ENCODE measurements at places on chromosomes 3 and 15. TPM values are rescaled to one million over a fixed set of nuclear protein-coding genes. Genes with fewer than 3 reads are reported as not detected.

GRCh38 chr15:39504808-39505207, 76.1 kb upstream of the THBS1 start:
- H3K4me1 ChIP-seq = no peaks in the 10 kb centered on the region
- no peak for DNase-seq
- H3K27ac ChIP-seq = no peak overlapping the region
- no peaks in the 10 kb centered on the region for H3K27me3 ChIP-seq

Gene CCR8
- not detected for total RNA-seq

DNA sequence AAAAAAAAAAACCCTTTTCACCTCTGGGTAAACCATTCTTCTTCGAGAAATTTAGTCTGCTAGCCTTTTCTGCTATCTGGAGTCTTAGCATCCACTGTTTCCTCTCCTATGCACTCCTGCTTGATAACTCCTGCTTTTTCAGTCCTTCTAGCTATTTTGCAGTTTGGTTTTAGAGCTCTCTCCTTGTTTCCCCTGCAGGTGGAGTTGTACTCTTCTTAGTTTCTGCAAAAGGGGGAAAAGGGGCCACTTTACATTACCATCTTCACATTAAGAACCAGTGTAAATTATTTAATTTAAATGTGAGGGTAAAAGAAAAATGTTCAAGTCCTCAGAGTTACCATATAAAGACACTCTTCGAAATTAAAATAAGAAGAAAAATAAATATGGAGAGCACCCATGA, 23.6 kb upstream of the MYLK start:
- H3K4me1 ChIP-seq = no peaks in the 10 kb centered on the region
- no peak overlapping the region for H3K27ac ChIP-seq
- no peak for DNase-seq
- H3K4me3 ChIP-seq = no peak overlapping the region
- H3K36me3 ChIP-seq = no peaks in the 10 kb centered on the region

Gene GRIP2
- total RNA-seq = 0.22 TPM

- no peak overlapping the region for H3K4me3 ChIP-seq
- H3K27ac ChIP-seq = no peak overlapping the region
- DNase-seq = no peak
- peaks cover 14% of the 10 kb centered on the region for H3K36me3 ChIP-seq
- H3K27me3 ChIP-seq = no peaks in the 10 kb centered on the region
These were observed 20.5 kb downstream of the EXOSC7 start for GRCh38 chr3:44996556-44996969.

Gene CLDN16
- 0.38 TPM for total RNA-seq

DNA sequence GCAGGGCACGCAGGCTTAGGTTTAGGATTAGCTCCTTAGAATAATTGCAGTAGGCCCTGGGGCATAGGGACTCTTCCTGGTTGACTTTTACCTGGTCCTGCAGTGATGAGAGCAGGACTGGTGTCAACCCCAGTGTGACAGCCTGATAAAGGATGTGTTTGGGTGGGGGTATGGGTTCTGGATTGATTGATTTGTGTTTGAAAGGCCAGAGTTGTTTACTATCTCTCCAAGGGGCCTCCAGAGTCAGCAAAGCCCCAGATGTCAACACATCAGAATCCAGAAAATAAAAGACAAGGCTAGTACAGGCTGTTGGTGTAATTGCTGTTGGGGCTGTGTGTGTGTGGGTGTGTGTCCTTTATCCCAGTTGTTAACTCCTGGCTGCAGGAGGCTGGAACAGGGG, 122.3 kb downstream of the CHRNA7 start:
- no peaks in the 10 kb centered on the region for H3K36me3 ChIP-seq
- H3K4me1 ChIP-seq = no peaks in the 10 kb centered on the region
- DNase-seq = no peak
- H3K27ac ChIP-seq = no peak overlapping the region

GRCh38 chr3:149134575-149134974, 5.1 kb downstream of the HPS3 start:
- no peak overlapping the region for H3K27ac ChIP-seq
- H3K27me3 ChIP-seq = no peaks in the 10 kb centered on the region
- peaks cover 36% of the 10 kb centered on the region for H3K4me1 ChIP-seq
- H3K4me3 ChIP-seq = no peak overlapping the region
- no peak for DNase-seq

DNA sequence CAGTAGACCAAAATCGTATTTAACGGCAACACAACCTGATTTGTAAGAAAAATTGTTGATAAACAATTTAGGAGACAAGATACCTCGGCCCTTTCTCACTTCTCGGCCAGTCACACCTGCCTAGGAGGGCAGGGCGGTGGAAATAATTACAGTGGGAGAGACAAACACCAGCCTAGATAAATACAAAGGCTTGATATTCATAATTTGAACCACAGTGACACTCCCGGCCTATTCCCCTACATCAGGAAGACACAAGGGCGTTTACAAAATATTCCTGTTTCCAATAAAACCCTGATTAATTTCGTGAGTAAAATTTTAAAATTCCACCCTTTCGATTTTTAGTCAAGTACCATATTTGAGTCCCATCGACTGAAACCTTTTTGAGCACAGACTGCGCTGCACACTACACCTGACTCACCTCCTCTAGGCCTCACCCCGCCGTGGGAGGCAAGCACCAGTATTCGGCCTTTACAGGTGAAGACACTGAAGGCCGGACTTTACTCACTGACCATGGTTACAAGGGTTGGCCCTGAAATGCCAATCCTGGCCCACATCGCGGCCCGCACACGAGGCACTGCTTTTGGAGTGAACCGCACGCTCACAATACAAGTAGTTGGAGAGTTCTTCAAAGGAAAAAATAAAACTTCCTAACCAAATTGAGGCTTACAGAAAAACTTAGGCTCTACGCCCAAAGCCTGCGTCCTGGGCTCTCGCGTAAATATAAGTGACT, 794 bp downstream of the ARPP19 start:
- no peaks in the 10 kb centered on the region for H3K36me3 ChIP-seq
- no peaks in the 10 kb centered on the region for H3K27me3 ChIP-seq
- peak overlapping the region; percentile 62 for H3K4me3 ChIP-seq
- peak overlapping the region; percentile 96 for H3K27ac ChIP-seq
- peaks cover 46% of the 10 kb centered on the region for H3K4me1 ChIP-seq
- peak; percentile 63 for DNase-seq

Gene SMCO1
- not detected for total RNA-seq

- no peak overlapping the region for H3K4me3 ChIP-seq
- no peaks in the 10 kb centered on the region for H3K27me3 ChIP-seq
- H3K27ac ChIP-seq = no peak overlapping the region
- no peaks in the 10 kb centered on the region for H3K4me1 ChIP-seq
- H3K36me3 ChIP-seq = no peaks in the 10 kb centered on the region
These were observed 10.3 kb downstream of the NAALADL2 start for GRCh38 chr3:174869448-174869847.

Gene GRAMD2A
- 26.9 TPM for total RNA-seq

- peaks cover 9% of the 10 kb centered on the region for H3K4me1 ChIP-seq
- peak; percentile 28 for DNase-seq
- H3K27me3 ChIP-seq = no peaks in the 10 kb centered on the region
These were observed 593 bp downstream of the TMOD2 start for GRCh38 chr15:51751697-51752683.

DNA sequence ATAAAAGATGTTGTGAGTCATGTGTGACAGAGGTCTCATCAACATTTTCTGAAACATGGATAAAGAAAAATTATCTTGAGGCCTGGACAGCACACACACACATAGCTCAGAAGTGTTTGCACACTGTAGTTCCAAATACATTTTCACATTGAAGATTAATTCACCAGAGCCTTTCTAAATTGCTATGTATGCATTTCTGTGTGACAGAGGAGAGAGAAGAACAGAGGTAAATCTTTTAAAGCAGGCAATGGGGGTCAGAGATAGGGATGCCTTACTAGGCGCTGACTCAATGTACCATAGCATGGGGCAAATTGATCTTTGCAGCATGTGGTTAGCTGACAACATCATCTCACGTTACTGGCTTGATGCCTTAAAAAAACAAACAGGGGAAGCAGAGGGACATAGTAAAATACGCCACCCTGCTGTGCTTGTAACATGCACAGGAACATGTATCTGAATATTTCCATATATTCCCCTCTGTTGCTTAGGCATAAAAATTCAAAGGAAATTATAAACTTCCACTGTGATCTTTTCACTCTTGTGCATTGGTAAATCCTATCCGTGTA, 7.7 kb downstream of the POU1F1 start:
- H3K27ac ChIP-seq = no peak overlapping the region
- H3K4me3 ChIP-seq = no peak overlapping the region
- H3K36me3 ChIP-seq = no peaks in the 10 kb centered on the region

- no peaks in the 10 kb centered on the region for H3K4me1 ChIP-seq
- no peak for DNase-seq
- no peaks in the 10 kb centered on the region for H3K36me3 ChIP-seq
- H3K27me3 ChIP-seq = no peaks in the 10 kb centered on the region
- H3K27ac ChIP-seq = no peak overlapping the region
These were observed 116.4 kb downstream of the SENP2 start for GRCh38 chr3:185702262-185703225.

Data from thyroid gland (tissue), 4 donors.